HCT116 (cell line): ENCODE measurements at places on chromosomes 4 and X.

DNA sequence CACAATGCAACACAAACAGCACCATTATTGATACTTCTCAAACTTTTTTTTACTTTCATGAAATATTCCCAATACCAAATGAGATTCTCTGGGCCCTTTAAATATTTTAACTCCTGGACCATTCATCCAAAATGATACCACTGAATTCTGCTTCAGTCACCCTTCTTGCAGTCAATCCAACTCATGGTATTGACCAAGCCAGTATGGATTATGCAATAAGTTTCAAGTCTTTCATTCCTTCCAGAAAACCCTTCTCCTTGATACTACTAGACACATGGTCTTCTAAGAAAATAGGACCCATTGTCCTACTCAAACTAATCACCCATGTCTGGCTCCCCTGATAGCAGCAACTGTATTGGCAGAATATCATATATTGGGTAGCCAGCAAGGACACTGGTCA lies 23.0 kb downstream of the ZNF721 start:
- H3K36me3 ChIP-seq, result peaks cover 9% of the 10 kb centered on the region
- no peak overlapping the region for H3K27ac ChIP-seq
- no peak for DNase-seq
- H3K4me3 ChIP-seq, result no peak overlapping the region

DNA sequence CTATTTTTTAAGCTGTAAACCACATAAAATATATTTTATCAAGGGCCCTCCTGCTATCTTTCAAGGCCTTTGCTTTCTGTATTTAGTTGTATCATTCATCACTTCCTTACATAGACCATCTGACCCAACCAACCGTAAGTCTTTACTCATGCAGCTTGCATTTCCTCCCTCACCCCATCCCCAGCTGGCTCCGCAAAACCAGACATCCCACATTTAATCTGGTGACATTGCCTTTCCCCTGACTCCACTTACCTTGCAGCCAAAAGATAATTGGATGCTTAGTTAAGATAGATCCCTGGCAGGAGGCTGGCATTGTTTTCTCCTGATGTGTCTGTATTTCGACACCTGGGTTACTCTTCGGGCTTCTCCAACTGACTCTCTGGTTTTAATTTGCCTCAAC lies 183.7 kb upstream of the LDB2 start:
- H3K27me3 ChIP-seq, result no peaks in the 10 kb centered on the region
- no peaks in the 10 kb centered on the region for H3K36me3 ChIP-seq
- H3K4me3 ChIP-seq, result no peak overlapping the region
- no peaks in the 10 kb centered on the region for H3K4me1 ChIP-seq
- DNase-seq, result no peak
- H3K27ac ChIP-seq, result no peak overlapping the region

DNA sequence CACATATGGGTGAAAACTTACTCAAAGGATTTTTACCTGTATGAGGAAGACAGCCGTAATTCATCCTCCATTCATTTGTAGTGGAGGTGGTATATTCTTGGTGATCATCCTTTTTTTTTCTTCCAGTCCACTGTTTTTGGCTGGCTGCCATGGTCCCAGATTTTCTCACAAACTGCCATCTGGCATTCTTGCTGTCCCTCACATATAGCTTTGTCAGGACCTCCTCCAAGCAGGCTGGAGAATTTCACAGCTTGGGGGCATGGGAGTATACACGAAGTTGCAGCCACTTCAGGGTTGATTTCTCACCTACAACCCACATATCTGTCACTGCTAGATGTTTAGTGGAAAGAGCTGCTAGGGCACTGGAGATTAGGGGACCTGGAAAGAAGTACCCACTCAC lies 401.0 kb downstream of the IL1RAPL1 start:
- no peaks in the 10 kb centered on the region for H3K4me1 ChIP-seq
- no peak for DNase-seq
- no peak overlapping the region for H3K4me3 ChIP-seq
- no peak overlapping the region for H3K27ac ChIP-seq

DNA sequence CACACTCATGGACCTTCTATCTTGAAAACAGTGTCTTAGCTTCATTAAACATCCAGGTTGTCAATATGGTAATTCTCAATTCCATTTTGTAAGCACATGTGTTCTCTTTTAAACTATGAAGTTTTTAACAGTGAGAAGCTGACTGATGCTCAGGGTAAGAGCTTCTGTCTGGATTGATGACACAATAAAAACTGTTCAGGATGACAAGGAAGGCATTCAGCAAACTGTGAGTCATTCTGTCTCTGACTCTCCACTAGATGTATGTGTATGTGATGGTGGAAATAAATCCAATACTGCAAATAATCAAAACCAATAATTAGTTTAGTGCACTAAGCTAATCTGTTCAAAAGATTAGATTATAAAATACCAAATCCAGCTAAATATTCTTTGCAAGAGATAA lies 115.3 kb upstream of the ARX start:
- H3K4me1 ChIP-seq, result no peaks in the 10 kb centered on the region
- DNase-seq, result no peak
- no peaks in the 10 kb centered on the region for H3K27me3 ChIP-seq
- no peak overlapping the region for H3K27ac ChIP-seq

GRCh38 chrX:30713061-30713525 lies 59.9 kb downstream of the GK start:
- no peaks in the 10 kb centered on the region for H3K4me1 ChIP-seq
- peak; percentile 21 for DNase-seq
- no peak overlapping the region for H3K4me3 ChIP-seq
- no peaks in the 10 kb centered on the region for H3K36me3 ChIP-seq
- no peaks in the 10 kb centered on the region for H3K27me3 ChIP-seq
- H3K27ac ChIP-seq, result no peak overlapping the region

GRCh38 chr4:105843941-105844340 lies 51.3 kb upstream of the NPNT start:
- H3K36me3 ChIP-seq, result no peaks in the 10 kb centered on the region
- H3K27ac ChIP-seq, result no peak overlapping the region
- no peaks in the 10 kb centered on the region for H3K27me3 ChIP-seq
- H3K4me3 ChIP-seq, result no peak overlapping the region
- no peaks in the 10 kb centered on the region; the same call in 1 of the 2 replicates for H3K4me1 ChIP-seq
